ENCODE measurements at places on chromosomes 1 and 21.

DNA sequence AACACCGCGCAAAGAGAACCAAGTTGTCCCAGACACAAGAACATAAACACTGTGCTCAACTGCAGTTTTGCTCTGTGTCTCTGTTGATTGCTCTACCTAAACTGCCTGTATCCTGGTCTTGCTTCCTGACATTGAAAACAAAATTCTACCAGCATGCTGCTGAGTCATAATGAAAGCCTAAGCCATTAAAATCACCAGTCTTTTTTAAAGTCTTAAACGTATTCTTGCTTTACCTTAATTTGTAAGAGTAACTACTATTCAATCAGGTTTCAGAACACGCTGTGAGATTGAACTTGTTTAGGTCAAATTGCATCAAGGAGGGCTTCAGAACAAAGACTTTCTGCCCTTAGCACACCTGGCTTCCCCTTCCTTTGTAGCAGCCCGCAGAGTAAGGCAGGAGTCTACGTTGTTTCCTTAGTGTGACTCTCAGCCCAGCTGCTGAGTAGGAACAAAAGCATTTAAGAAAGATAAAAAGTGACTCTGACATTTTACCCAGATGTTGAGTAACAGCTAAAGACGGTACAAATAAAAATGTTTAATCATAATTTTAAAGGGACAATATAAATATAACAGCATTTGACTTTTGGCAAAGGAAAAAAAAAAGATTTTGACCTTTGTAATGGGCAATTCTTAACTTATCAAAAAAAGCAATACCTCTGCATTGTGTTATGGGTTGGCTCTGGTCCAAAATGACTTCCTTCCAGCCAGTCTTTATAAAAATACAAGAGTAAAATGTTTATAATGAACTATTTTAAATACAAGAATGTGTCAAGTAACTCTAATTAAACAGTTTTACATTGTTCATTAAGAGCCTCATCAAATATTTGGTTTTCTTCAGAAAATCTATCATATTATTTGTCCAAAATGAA lies 186.9 kb upstream of the ADGRL4 start:
- DNase-seq = no peak

GRCh38 chr1:157269656-157270375 lies 131.6 kb upstream of the ETV3 start:
- no peak for DNase-seq

DNA sequence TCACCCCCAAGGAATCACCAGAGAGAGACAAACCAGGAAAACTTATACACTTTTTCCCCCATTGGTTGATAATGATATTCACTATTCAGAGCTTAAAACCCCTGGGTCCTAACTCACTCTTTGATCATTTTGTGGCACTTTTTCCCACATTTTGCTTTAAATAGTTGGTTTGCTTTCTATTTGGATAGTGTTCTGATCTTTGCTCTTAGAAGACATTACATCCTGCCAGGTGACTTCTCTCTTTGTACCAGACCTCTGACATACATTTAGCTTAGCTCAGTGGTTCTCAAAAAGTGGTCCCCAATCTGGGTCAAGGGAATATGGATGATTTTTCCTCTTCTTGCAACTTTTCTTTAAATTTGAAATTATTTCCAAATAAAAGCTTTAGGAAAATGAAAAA lies 228.4 kb downstream of the RPS6KC1 start:
- DNase-seq = no peak

DNA sequence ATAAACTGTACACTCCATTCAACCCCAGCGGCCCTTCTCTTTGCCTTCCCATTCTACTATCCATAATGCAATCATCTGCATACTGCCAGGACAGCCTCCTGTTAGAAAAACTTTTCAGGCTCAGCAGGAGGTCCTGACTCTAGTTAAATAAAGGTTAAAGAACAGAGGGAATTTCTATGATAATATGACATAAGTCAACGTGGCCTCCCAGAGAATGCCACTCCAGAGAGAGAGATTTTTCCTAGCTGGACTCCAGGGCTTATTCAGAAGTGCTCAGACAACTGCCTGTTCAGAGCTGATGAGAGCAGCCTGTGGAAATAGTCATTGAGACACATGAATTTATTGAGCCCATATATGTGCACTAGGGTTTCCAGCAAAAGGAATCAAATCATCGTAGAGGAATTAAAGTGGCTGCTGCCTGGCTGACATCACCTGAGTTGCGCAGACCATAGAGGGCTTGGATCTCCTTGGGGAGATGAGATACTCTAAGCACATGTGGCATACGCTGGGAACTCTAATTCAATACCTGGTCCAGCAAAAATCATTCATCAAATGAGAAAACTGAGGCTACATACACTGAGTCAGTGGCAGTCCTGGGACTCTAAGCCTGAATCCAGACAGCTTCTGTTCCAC lies 736.2 kb downstream of the PTPRU start:
- no peak for DNase-seq

- no peak for DNase-seq
Observed at GRCh38 chr1:236353813-236354212, 40.3 kb upstream of the EDARADD start.

DNA sequence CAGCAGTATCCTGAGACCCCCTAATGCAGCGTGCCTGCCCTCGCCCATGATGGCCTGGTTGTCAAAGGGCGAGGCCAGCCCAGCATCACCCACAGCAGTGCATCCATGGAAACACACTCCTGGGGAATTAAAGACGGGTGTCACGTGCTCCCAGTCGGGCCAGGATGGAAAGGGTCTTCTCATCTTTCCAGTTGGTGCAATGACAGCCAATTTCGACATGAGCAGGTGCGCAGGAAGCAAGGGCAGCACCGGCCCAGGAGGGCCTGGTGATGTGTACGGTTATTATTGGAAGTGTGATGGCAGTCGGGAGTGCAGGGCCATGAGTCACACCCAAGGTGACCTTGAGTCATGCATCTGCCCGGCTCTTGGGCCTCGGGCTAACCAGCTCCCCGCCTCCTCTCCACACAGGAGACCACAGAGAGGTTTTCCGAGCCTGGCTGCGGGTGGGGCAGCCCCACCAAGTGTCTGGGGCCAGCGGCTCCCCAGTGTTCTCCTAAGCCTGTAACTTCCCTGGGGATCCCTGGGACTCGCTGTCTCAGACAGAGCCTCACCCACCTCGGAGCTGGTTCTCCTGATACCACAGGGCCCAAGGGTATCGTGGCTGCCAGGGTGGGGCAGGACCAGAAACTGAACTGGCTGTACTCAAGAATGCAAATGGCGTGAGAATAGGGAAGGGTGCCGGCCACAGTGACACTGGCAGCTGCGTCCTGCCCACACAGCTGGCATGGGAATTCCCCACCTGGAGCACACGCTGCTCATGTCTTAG lies 119.8 kb downstream of the SIK1 start:
- no peak for DNase-seq

- DNase-seq = no peak
Observed at GRCh38 chr1:36843906-36844610, 190.3 kb downstream of the GRIK3 start.

DNA sequence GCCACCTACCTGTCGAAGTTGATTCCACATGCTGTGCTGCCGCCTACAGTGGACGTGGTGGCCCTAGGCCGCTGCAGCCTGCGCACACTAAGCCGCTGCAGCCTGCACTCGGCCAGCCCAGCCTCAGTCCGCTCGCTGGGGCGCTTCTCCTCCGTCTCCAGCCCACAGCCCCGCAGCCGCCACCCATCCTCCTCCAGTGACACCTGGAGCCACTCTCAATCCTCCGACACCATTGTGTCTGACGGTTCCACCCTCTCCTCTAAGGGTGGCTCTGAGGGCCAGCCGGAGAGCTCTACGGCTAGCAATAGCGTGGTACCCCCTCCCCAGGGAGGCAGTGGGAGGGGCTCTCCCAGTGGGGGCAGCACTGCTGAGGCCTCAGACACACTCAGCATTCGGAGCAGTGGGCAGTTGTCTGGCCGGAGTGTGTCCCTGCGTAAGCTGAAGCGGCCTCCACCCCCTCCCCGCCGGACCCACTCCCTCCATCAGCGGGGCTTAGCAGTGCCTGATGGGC lies 46.9 kb downstream of the YARS1 start:
- no peak for DNase-seq

GRCh38 chr1:49166031-49166430 lies 389.3 kb upstream of the BEND5 start:
- no peak for DNase-seq

All from activated CD4-positive, alpha-beta T cell treated with anti-CD3 and anti-CD28 coated beads, Interleukin-2, amount 50 U/mL, for 4 hours (primary cell).